T-helper 1 cell (primary cell): ENCODE measurements at places on chromosomes 13 and 19.

- no peak for DNase-seq
Observed at GRCh38 chr13:31764556-31764955, 25.2 kb downstream of the RXFP2 start.

GRCh38 chr13:83634601-83635000, 247.7 kb downstream of the SLITRK1 start:
- no peak for DNase-seq

GRCh38 chr13:83350569-83350968, 531.7 kb downstream of the SLITRK1 start:
- DNase-seq = no peak

GRCh38 chr19:47379381-47379938, 30.3 kb downstream of the DHX34 start:
- DNase-seq = no peak

GRCh38 chr19:13029893-13030292, 34.6 kb downstream of the NFIX start:
- no peak for DNase-seq

- no peak for DNase-seq
Observed at GRCh38 chr13:47085346-47085745, 188.5 kb upstream of the HTR2A start.

DNA sequence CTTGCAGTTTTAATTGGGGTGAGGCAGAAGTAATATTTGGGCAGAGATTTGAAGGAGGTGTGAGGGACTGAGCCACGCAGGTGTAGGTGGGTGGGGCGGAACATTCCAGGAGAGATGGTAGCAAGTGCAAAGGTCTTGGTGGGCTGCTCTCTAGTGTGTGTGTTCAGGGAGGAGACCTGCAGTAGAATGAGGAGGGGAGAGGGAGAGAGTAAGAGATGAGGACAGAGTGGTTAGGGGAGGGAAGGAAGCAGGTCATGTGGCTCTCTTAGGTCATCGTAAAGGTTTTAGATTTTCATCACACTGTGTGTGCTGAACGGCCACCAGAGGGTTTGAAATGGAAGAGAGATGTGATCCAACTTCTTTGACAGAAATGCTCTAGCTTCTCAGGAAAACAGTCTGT, 33.5 kb downstream of the WASF3 start:
- DNase-seq = no peak

GRCh38 chr13:49097374-49097773, 121.7 kb downstream of the FNDC3A start:
- DNase-seq = no peak

DNA sequence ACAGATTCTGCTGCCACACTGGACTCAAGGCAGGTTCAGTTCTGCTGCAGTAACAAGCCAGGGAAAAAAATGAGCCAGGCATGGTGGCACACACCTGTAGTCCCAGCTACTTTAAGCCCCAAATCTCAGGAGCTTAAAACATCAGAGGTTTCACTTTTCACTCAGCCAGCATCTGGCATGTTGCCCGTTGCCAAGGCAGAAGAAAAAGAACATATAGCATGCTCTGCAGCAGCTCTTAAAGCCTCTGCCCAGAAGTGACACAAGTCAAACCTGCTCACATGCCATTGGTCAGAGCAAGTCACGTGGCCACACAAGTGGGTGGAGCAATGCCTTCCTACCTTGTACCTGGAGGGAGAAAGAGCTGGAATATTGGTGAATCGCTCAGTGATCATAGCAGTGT, 14.7 kb upstream of the ADGRE5 start:
- peak; percentile 89 for DNase-seq

DNA sequence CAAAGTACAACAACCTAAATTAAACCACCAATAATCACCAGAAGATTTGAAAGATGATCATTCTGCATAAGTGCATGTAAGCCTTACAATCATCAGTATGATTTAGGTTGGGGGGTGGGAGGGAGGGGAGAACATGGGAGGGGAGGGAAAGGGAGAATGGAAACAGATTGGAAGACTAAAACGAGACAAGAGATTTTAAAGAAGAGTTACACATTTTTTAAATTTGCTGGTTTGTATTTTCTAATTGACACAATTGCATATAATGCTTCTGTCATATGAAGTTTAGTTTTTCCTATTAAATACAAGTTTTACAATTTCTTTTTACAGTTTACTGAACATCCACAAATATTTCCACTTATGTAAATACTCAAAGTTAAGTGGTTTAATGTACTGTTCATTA, 2118.9 kb downstream of the PCDH9 start:
- DNase-seq = no peak

DNA sequence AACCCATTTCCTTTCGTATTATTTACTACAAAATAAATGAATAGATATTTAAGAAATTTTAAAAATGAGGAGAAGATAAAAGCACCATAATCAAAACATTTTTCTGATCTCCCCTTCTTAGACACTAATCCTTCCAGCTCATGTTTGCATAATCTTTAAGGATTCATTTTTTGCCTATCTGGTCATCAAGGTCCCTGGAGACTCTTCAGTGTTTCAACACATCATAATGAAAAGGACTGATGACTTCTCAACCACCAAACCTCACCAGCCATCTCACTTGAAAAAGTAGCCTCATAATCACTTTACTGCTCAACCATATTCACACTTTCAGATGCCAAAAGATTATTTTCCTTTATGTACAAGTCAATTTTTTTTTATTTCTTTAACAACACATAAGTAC, 80.1 kb downstream of the DCLK1 start:
- DNase-seq = no peak

DNA sequence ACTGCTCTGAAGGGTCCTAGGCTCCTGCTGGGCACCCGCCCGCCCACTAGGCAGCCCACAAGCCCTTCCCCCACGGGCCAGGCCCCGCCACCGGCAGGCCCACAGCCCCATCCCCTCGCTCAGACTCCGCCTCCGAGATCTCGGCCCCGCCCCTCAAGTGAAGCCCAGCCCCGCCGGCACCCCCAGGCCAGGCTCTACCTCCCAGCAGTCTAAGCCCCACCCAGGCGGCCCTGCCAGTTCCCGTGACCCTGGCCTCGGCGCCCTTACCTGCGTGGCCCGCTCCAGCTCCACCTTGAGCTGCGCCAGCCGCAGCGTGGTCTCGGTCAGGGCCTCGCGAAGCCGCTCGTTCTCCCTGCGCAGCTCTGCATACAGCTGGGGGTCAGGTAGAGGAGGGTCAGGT, 16.3 kb downstream of the EPS8L1 start:
- no peak for DNase-seq

DNA sequence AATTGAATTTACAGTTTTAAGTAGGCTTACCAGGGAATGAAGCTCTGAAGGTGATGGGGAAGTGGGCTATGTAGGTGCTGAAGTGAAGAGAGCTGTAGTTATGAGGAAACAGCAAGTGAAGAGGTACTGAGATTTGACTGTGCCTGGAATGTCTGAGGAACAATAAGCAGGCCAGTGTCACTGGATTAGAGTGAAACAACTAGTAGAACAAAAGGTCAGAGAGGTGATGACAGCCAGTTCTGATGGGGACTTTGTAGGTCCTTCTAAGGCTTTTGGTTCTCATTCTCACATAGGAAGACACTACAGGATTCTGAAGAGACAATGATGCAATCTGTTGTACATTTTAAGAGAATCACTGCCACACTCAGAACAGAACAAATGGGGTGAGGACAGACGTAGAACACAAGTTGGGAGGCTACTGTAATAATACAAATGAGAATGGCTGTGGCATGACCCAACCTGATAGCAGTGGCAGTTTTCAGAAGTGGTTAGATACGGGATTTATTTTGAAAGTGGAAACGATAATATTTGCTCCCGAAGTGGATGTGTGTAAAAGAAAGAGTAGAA, 130.8 kb downstream of the MYCBP2 start:
- DNase-seq = peak; percentile 15

DNA sequence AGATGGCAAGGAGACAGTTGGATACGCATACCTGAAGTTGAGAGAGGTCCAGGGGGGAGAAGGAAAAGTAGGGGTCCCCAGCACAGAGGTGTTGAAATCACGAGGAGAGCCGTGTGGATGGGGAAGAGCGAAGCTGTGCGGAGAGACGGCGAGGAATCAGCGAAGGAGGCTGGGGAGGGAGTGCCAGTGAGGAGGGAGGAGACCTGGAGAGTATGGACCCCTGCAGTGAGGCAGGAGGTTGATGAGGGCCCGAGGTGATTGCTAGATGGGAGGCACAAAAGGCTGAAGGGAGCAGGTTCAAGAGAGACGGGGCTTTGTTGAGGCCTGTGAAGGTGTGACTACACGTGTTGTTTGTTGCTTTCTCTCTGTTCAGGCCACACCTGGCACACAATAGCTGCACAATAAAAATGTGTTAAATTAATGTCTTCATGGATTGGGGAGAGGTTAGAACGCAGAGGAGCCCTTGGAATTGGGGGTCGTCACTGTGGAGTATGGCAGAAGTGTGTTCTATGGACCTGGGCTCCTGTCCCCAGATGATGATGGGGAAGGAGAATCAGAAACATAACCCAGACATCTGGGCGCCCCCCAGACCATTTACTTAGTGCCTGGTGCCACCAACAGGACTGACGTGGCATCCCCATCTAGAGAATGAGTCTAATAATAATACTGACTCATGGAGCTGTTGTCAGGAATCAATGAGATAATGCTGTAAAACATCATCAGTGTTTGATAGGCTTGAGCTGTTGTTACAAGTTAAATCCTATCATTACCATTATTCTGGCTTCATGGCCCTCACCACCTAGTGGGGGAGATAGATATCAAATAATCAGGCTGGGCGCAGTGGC, 137.5 kb downstream of the SIPA1L3 start:
- no peak for DNase-seq

DNA sequence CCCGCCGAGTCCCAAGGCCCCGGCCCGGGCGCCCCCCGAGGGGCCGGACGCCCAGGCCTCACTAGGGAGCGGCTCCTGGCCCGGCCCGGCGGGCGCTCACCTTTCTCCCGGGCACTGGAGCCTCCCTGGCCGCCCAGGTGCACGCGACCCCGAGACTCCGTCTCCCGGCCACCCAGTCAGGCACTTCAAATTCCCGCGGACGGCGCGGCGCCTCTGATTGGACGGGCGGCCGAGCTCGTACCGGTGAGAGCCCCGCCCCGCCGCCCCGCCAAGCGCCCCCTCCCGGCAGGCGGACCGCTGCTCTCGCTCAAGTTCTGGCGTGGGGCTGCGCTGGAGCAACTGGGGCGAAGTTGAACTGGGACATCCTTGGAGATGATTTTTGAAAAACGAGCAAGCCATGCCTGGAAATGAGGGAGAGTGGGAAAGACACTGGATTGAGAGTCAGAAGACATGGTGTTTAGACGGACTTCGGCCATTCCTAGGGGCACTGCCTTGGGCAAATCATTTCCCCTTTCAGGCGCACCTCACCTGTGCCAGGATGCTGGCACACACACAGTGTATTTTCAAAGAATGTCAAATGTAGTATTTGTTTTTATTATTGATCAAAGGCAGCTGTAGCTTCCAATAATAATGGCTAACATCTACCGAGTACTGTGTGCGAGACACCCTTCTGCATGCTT, 485.3 kb downstream of the UQCRFS1 start:
- no peak for DNase-seq

DNA sequence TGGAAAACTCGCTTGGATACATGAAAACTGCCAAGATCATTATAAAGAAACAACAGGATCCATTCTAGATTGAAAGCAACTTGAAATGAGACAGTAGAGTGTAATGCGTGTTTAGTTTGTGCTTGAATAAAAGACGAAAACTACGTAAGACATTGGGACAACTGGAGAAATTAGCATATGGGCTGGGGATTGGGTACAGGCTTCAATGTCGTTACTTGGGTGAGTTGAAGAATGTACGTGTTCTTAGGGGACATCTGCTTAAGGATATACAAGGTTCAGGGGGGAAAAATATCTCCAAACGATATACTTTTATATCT, 471 bp upstream of the ERVK3-1 start:
- no peak for DNase-seq
